ENCODE measurements at places on chromosomes 7 and 10. TPM values are rescaled to one million over a fixed set of nuclear protein-coding genes. Genes with fewer than 3 reads are reported as not detected.

CAMK2B gene
- 0.97 TPM for total RNA-seq

MKLN1 gene
- total RNA-seq = 18.4 TPM

HOXA6 gene
- not detected for total RNA-seq

SLC13A4 gene
- total RNA-seq = not detected

STAMBPL1 gene
- total RNA-seq = 23.8 TPM
